Karpas-422 (cell line): ENCODE measurements at places on chromosomes 16 and 17. TPM values are rescaled to one million over a fixed set of nuclear protein-coding genes. Genes with fewer than 3 reads are reported as not detected.

- DNase-seq = no peak
- no peaks in the 10 kb centered on the region for H3K27me3 ChIP-seq
- no peak overlapping the region for H3K27ac ChIP-seq
- no peaks in the 10 kb centered on the region for H3K36me3 ChIP-seq
Observed at GRCh38 chr17:3766779-3767178, 34.2 kb downstream of the ITGAE start.

GRCh38 chr17:62052765-62053338 lies 12.2 kb downstream of the MED13 start:
- DNase-seq = no peak
- H3K4me3 ChIP-seq = no peak overlapping the region
- no peak overlapping the region for H3K27ac ChIP-seq

GRCh38 chr17:71922439-71922838 lies 198.4 kb upstream of the SOX9 start:
- H3K4me1 ChIP-seq = no peaks in the 10 kb centered on the region
- no peak overlapping the region for H3K4me3 ChIP-seq
- DNase-seq = no peak
- no peaks in the 10 kb centered on the region for H3K36me3 ChIP-seq
- H3K27me3 ChIP-seq = no peaks in the 10 kb centered on the region

GRCh38 chr17:31489295-31490018 lies 98.0 kb downstream of the RAB11FIP4 start:
- no peaks in the 10 kb centered on the region; the same call in 1 of the 2 replicates for H3K27me3 ChIP-seq
- peaks cover 54% of the 10 kb centered on the region for H3K4me1 ChIP-seq

DNA sequence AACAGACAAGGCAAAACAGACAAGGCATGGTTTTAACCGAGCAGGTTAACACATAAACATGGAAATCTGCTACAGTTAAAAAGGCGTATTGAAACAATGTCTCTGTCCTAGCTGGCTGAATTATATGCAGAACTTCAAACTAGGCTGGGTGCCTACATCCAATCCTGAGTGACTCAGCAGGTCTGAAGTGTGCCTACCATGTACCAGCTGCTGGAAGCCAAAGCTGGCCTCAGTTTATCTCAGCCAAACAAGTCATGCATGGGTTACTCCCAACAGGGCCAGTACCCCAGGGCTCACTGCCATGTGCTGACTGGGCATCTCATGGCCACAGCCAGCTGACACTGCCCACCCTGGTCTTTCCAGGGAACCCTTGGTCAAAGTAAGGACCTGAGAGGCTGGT lies 4.0 kb downstream of the C1QBP start:
- peaks cover 53% of the 10 kb centered on the region for H3K36me3 ChIP-seq
- DNase-seq = no peak
- no peak overlapping the region for H3K27ac ChIP-seq

DNA sequence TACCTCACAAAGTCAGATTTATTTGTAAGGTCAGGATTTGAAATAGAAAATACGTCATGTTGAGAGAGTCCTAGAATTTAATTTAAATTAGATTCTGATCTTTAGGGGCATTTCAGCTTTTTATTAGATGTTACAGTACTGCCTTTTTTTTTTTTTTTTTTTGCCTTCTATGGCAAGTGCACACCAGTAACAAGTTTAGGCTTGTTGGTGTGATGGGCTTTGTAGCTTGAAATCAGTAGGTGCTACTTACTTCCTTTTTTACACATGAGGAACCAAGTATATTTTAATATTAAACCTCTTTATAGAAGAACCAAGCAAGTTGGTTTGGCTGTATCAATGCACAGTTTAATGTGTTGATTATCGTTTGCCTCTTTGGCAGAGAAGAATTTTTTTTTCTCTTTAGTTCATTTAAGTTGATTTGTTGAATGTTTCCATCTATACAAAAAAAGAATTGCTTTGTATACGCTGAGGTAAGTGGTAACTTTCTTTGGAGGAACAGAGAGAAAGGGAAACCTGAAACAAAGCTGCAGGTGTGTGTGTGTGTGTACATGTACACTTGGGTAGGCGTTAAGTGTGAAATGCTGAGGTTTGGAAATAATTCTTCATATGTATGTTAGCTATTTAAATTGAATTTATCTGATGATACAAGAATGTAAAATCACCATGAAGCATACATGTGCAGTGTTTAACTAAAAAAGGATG lies 15.7 kb downstream of the RBL2 start:
- peak overlapping the region; percentile 86 for H3K27ac ChIP-seq
- peak; percentile 77 for DNase-seq
- H3K4me3 ChIP-seq = peak overlapping the region; percentile 44
- H3K4me1 ChIP-seq = peaks cover 18% of the 10 kb centered on the region
- peaks cover 32% of the 10 kb centered on the region for H3K36me3 ChIP-seq
- H3K27me3 ChIP-seq = no peaks in the 10 kb centered on the region

DNA sequence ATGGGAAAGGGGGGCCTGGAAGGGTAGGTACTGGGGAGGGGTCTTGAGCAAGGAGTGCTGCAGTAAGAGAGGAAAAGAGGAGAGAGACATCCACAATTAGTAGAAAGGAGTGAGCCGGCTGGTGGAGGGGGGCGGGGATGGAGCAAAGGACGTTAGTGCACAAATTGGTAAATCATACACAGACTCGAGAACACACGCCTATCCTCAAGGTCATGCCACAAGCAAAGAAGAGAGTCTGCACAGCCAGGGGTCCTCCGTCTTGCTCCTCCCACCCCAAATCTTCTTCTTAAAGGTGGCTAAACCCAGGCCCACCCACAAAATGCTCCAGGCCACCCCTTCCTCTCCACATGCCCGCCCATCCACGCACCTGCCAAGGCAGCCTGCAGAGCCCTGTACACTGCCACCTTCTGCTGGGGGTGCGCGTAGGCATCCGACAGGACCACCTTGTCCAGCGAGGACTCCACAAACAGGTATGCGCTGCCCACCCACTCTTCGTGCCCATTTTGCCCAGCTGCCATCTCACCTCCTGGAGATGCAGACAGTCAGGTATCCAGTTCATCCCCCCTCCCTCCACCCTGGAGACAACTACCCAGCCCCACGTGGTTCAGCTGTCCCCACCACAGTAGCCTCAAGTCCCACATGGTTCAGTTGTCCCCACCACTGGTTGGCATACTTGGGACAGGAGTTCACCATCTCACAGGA lies 3.4 kb downstream of the TRADD start:
- H3K27ac ChIP-seq = no peak overlapping the region
- peaks cover 32% of the 10 kb centered on the region for H3K4me1 ChIP-seq
- H3K4me3 ChIP-seq = no peak overlapping the region
- DNase-seq = no peak
- no peaks in the 10 kb centered on the region for H3K27me3 ChIP-seq
- no peaks in the 10 kb centered on the region for H3K36me3 ChIP-seq

GRCh38 chr17:13002761-13003453 lies 14.9 kb downstream of the ELAC2 start:
- peaks cover 43% of the 10 kb centered on the region for H3K36me3 ChIP-seq
- no peak overlapping the region for H3K4me3 ChIP-seq
- no peaks in the 10 kb centered on the region for H3K4me1 ChIP-seq
- H3K27me3 ChIP-seq = no peaks in the 10 kb centered on the region

- no peaks in the 10 kb centered on the region for H3K36me3 ChIP-seq
- no peak overlapping the region for H3K4me3 ChIP-seq
- H3K27me3 ChIP-seq = no peaks in the 10 kb centered on the region
- H3K4me1 ChIP-seq = no peaks in the 10 kb centered on the region
Observed at GRCh38 chr16:67444259-67445125, 13.6 kb downstream of the HSD11B2 start.

The SLC13A2 gene
- total RNA-seq = not detected in 2 replicates

The GALR2 gene
- total RNA-seq = not detected in 2 replicates

The BPTF gene
- 197 and 310 TPM in 2 replicates for total RNA-seq

The WSCD1 gene
- not detected in 2 replicates for total RNA-seq
